ENCODE measurements at places on chromosomes 1 and 21.
A peak's percentile ranks its signal among the peaks of the same experiment; 100 is the strongest.

DNA sequence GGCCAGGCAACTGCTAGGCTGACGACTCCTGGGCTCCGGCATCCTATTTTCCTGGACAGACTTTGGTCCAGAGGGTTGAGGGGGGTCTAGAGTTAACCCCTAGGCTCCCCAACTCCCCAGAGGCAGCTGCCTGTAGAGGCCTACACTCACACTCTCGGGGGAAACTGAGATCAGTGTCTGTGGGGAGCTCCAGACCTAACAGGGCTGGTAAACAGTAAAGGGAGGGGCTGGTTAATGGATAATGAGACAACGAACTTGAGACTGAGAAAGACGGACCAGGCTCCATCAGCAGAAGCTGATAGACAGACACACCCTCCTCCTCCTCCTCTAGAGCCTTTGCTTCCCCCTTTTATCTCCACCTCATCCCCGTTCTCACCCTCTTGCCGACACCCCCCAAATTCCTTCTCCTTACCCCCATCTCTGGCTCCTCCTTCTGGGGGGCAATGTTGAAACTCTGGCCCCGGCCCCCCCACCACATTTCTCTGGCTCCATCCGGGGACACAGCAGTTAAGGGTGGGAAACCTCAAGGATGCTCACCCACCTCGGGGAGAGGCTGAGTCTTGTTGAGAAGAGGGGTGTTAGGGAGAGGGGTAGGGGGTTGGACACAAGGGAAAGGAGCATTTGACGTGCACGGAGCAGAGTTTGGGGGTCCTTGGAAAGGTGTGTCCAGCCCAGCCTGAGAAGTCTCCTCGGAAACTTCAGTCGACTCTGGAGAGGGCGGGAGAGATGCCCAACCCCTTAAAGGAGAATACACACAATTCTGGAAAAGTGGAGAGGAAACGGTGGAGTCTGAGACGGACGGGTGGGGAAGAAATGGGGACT, at the start of gene MTMR11:
MTMR11 (minus strand) TSS at position 710 of the 822 bp plus-strand sequence; CDS start at position 478, 232 bp downstream.
- no peak for DNase-seq

DNA sequence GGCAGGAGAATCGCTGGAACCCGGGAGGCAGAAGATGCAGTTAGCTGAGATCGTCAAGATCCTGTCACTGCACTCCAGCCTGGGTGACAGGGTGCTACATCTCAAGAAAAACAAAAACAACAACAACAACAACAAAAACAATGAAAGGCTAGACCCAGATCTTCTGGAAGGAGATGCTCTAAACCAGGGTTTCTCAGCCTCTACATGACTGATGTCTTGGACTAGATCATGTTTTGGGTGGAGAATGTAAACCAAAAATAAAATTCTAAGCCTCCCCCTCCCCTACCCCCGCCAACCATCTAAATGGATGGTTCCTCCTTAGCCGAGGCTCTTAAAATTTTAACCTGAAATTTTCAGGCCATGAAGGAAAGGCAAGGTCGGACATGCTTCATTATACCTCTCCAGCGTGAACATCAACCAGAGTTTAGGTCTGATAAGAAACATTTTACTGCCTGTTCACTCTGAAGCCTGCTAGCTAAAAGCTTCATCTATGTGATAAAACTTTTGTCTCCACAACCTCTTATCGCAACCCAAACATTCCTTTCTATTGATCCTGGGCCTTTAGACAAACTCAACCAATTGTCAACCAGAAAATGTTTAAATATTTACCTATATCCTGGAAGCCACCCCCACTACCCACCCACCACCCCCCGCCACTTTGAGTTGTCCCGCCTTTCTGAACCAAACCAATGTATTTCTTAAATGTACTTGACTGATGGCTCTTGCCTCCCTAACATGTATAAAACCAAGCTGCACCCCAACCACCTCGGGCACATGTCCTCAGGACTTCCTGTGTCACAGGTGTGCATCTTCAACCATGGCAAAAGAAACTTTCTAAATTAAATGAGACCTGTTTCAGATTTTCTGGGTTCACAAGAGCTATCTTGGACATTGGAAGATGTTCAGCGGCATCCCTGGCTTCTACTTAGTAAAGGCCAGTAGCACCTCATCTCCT, 1.9 kb upstream of the CAPN2 start:
- no peak for DNase-seq

DNA sequence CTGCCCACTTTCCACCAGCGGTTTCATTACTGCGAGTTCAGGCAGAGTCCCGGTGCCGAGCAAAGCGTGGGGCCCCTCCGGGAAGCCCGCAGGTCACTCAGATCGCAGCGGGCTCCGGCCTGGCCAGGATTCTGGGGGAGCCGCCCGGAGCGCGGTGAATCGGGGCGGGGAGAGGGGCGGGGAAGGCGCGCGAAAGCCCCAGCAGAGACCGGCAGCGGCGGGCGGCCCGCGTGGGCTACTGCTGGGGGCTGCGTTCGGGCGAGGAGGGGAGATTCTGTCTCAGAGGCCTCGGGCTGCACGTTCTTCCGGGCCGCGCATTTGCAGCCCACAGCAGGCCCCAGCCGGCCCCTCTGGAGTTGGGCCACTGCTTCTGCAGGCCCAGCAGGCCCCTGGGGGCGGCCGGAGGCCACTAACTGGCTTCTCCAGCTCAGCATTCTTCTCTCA, 64.7 kb downstream of the SCCPDH start:
- no peak for DNase-seq

GRCh38 chr1:174232761-174233160, 73.4 kb downstream of the RABGAP1L start:
- no peak for DNase-seq

DNA sequence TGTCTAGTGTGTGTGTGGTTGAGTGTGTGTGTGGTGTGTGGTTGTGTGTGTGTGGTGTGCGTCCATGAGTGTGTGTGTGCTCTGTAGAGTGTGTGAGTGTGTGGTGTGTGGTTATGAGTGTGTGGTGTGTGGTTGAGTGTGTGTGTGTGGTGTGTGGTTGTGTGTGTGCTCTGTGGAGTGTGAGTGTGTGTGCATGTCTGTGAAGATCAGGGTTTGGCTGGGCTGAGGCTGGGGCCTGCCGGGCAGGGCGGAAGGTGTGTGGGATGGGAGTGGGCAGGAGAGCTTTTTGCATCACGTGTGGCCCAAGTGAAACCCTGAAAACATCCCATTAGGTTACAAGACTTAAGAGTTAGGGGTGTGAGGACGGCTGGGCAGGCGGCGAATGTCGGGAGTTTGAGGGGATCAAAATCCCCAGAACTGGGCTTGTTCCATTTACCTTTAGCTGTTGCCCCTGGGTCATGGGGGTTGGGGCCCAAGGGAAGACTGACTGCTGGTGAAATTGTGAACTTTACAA, 2.9 kb upstream of the FCMR start:
- DNase-seq = no peak

- no peak for DNase-seq
Measured at GRCh38 chr1:99648107-99648506, 2.2 kb downstream of the PALMD start.

- no peak for DNase-seq
Measured at GRCh38 chr1:31647106-31647505, 2.4 kb upstream of the PEF1 start.

DNA sequence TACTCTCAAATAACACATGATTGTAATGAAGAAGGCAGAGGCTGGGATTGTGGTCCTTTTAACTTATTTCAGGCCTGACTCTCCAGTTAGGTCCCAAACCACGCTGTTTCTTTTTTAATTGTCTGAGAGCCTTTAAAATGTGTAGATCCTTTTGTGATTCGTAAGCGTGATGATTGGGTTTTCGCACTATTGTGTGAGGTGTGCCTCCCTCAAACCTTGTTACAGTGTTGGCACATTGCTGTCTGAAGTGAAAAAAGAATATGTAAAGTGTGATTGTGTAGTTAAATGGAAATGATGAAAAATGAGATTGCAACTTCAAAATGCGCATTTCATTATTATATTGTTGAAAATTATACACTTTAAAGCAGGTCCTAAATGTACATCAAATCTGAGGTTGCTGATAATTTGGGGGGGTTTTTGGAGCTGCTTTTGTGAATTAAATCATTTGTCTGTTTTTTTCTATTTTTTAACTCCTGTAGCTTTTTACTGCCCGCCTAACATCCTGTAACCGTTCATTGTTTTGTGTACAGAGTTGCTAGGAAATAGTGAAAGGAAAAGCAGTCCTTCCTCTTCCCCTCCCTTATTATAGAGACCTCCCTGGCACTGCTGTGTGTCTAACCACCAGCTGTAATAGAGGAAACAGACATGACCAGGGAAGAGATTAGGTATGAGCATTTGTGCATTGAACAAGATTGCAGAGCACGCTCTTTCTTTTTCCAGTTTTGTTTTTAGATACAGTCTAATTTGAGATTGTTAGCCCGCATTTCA, 43.3 kb downstream of the IARS2 start:
- no peak for DNase-seq

DNA sequence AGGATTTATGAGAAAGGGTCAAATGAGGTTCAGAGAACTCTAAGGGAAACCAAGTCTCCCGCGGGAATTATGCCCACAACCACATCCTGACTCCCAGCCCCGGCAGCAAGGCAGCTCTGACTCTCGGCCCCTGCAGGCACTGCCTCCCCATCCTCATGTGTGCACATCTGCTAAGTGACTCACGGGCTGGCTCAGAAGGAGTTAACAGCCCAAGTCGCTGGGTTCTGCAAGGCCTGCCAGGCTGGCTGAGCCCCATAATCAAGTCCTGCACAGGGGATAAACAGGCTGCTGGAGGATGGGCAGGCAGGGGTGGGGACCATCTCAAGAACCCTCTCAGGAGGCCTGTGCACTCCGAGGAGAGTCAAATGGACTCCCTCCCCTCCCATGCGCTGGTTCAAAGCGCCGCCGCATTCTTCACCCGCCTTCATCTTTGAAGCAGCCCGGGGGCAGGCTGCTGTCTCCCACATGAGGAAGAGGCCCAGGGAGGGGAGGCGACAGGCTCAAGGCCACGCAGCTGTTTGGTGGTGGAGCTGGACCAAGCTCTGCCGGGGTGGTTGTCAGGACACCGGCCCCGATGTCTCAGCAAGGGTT, 344.3 kb downstream of the MATN1 start:
- no peak for DNase-seq

DNA sequence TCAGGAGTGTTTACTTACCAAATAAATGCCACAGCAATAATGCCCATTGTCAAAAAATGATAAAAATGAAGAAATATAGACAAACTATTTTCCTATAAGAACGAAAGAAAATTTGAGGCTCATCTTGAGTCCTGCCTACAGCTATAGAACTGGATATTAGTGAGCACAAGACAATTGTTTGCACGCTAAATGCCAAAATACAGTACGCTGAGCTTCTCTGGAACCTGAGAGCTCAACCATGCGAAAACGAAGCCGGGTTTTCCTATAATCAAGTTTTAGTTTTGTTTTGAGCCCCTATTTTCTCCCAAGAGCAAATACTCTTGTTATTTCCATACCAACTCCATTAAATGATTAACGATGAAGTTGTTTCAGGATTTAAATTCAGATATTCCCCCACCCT, 42.0 kb upstream of the CCSAP start:
- no peak for DNase-seq

DNA sequence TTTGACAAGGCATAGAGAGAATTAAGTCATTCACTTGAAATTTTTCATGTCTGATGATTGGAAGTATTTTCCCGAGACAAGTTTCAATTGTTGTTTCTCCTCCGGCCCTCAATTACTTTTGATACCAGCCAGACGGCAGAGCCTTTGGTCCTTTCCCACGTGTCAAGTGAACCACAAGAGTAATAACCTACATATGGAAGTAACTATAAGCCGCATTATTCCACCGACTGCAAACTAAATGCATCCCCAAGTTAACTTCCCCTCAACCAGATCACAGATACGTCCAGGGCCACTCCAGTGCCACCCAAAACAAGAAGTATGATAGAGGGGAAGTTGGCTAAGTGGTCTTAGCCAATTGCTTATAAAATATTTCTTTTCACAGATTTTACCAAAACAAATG, 20.2 kb downstream of the COLGALT2 start:
- no peak for DNase-seq

- DNase-seq = no peak
Measured at GRCh38 chr21:31446226-31446855, 102.3 kb upstream of the TIAM1 start.

DNA sequence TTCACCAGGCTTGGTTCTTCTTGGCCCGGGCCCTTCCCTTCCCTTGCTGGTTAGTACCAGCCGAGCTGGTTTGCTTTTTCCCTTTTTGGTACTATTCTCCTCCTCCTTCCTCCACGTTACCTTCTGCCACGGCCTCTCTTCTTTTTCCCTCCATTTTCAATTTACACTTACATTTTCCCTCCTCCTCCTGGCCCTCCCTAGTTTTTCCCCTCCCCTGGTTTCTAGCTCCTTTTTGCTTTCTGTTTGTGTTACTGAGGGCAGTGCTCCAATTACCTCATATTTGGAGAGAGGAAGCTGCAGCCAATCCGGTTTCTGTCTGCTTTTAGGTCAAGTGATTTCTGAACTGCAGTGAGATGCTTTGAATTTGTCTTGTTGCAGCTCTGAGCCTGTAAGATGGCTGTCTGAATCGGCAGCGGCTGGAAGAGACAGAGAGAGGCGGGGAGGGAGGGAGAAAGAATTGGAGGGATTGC, 63.7 kb downstream of the MACF1 start:
- DNase-seq = peak; percentile 70

DNA sequence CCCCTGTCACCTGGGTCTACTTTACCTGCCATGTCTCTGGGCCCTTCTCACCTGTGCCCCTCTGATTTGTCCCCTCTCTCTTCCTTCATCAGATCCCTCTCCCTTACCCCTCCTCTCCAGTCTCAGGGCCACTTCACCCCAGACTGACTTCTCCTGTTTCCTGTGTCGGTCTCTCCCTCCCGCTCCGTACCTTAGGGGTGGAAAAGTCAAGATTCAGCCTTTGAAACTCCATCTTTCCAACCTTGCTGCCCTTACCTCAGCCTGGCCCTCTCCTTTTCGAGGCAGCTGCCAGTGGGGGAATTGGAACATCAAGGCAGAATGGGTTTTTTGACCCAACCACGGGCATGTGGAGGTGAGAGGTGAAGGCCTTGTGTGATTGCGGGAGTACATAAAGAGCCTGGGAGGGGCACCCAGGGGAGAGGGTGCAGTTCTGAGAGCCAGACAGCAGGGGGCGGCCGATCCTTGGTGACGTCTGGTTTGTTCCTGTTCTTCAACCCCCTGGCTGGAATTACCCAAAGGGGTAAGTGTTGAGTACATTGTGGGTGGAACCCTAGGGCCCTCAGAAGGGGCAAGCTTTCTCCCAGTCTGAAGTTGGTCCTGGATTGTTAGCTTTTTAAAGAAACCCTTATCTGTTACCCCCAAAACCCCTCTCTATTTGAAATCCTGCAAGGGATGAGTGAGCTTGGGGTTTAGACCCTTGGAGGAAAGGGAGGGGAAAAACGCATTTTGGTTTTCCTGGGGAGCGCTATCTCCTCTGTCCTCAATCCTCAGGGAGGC, 12.3 kb upstream of the DMBX1 start:
- peak; percentile 36 for DNase-seq

DNA sequence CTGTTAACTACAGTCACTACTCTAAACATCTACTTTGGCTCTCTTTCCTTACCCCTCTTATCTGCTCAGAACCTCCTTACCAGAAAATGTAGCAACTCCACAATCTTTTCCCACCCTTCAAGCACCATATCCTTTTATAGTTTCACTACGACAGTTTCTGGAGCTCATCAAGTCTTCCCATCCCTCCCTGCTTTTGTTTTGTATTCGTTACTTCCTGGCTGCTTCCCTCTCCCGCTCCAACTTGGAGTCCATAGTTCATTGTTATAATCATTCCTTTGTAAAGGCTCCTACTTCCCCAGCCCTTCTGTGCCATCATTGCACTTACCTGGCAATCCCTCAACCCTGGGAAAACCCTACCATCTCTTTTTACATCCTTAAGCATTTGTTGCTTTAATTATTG, 18.0 kb downstream of the MPZL1 start:
- no peak for DNase-seq

GRCh38 chr21:26753822-26754221, 91.4 kb downstream of the ADAMTS1 start:
- no peak for DNase-seq
